ENCODE measurements at places on chromosomes 5 and 9. TPM values are rescaled to one million over a fixed set of nuclear protein-coding genes. Genes with fewer than 3 reads are reported as not detected.

The PCDHB15 gene
- 2.8 TPM for total RNA-seq

The CDC25C gene
- total RNA-seq = 0.47 TPM

The OLFML2A gene
- total RNA-seq = 22.3 TPM

The CENPH gene
- 2.9 TPM for total RNA-seq

The ZBTB6 gene
- total RNA-seq = 8.9 TPM

The SPATA6L gene
- total RNA-seq = 16.3 TPM
